Suprapubic skin (tissue), 4 donors: ENCODE measurements at places on chromosomes 6 and 20.

DNA sequence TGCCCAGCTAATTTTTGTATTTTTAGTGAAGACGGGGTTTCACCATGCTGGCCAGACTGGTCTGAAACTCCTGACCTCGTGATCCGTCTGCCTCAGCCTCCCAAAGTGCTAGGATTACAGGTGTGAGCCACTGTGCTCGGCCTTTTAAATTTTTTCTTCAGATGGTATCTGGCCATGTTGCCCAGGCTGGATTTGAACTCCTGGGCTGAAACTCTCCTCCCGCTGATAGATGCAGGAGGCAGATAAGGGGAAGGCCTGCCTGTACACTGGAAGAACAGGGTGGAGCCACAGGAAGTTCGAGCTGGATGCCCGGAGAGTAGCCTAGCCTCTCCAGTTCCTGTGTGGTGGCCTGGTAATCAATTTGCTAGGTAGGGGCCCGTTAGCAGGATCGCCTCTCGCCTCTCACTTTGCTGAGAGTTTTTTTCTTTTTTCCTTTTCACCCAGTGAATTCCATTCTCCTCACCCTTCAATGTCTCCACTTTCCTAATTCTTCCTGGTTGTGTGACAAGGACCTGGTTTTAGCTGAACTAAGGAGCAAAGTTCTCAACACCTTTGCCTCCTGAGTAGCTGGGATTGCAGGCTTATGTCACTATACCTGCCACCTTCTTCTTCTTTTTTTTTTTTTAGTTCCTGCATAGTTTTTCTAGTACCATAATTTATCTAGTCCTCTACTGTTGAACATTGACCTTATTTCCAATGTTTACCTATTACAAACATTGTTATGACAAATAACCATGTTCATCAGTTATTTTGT is 19.4 kb upstream of the ITCH start:
- no peak for DNase-seq

- no peak for DNase-seq
These were observed 11.2 kb downstream of the TFEB start for GRCh38 chr6:41724228-41724580.

- no peak for DNase-seq
These were observed 135.3 kb downstream of the THBS2 start for GRCh38 chr6:169118346-169118830.

DNA sequence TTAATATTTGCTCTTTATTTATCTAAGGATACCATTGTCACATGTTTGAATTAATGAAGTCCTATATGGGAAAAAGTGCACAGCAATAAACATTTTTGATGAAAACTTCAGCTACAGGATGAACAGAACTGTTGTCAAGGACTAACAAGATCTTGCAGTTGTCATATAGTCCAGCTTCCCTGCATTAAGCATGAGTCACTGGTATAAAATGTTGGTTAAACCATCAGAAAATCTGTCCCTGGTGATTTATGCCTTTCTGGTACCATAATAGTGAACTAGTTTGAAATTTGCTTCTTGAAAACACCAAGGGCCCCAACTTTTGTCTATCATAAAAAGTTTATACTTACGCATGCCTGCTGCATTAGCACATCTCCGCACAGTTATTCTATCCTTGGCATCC is 60.4 kb upstream of the RSPO3 start:
- no peak for DNase-seq

DNA sequence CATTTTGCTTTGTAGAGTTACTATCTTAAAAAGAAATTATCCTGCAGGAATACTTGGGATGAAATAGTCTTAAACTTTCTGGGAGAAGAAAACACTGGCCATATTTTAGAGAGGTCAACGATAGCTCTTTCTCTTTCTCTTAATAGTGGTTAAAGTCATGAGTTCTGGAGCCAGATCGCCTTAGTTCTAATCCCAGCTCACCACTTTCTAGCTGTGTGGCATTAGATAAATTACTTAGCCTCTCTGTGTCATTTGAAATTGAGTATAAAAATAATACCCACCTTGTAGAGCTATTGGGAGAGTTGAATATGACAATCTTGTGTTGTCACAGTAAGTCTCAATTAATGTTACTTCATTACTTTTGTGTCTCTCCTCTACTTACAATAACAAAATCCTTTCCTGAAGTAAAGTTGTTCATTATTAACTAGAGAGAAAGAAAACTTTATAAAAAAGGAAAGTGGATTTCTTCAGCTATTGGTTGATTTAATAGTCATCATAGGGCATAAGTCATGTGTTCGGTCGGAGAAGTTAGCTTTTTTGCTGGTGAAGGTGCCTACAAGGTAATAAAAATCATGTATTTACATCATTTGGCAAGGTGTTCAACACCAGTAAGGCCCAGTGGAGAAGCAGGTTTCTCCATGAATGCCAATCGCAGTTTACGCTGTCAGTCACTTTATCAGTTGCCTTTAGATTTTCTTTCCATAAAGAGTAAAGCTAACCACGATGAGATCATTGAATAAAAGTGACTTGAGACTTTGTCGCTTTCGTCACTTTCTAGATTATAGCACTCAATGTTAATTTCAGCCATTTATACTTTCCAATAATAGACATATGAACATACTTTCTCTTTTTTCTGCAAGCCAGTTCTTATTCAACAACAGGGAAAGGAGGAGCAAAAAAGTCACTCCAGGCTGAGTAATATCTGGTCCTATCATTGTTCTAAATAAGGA is 2.0 kb downstream of the NEDD9 start:
- no peak for DNase-seq

- DNase-seq: no peak
These were observed 343.0 kb downstream of the QKI start for GRCh38 chr6:163757520-163757919.

- no peak for DNase-seq
These were observed 2.1 kb upstream of the ARMC2 start for GRCh38 chr6:108846101-108846500.

- DNase-seq: no peak
These were observed 12.9 kb upstream of the WFDC2 start for GRCh38 chr20:45456632-45457031.

GRCh38 chr6:148533309-148534107 is 190.9 kb downstream of the SASH1 start:
- no peak for DNase-seq

DNA sequence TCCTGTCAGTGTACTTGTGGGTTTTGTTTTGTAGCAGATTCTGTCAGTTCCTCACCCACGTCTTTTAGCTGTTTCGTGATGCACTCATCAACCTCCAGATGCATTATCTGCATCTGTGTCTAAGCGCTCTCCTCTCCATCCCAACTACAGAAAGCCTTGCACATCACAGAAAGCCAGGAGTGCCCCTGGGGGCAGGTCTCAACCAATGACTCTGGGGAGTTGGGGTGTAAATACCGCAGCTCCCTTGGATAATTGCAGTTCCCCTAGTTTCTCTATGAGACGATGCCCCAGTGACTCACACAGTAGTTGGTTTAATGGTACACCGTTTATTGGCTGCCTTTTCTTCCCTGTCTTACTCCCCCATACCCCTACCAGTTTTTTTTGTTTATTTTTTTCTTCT is 158.1 kb downstream of the SOX4 start:
- no peak for DNase-seq

DNA sequence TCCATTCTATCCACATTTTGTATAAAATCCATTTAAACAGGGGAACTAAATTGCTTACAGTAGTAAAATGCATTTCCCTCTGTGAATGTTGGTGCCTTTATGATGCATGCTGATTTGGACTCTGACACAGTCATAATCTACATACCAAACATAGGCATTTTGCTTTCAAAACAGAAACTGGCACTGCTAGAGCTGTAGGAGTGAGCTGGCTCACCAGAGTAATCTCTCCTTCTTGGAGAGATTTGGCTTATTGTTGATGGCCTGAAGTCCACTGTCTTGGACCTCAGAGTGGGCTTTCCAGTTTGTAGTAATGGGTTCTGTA is 363.2 kb upstream of the FLRT3 start:
- no peak for DNase-seq

DNA sequence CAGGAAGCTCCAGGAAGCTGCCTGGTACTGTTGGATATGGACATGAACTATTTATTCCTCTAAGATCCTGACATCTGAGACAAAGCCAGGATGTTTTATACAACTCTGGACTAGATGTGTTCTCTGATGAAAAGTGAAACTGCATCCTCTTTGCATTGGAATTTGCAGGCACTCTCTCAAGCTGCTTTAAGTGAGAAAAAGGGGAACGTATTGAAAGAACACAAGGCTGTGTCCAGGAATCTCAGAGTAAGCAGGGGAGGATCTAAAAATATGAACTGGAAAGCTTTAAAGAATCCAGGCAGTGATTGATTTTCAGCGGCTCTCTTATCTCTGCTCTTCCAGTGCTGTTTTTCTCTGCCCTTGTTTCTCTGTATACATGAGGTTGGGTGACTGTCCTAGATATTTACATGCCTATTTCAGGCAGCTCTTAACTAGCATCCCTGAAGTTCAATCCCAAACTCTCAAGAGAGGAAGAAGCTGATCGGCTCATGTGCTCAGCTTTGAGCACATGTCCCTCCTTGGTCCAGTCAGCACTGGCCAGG is 193.8 kb downstream of the PLCB4 start:
- DNase-seq: no peak

- no peak for DNase-seq
These were observed 85.1 kb downstream of the PDE7B start for GRCh38 chr6:135936606-135937005.

DNA sequence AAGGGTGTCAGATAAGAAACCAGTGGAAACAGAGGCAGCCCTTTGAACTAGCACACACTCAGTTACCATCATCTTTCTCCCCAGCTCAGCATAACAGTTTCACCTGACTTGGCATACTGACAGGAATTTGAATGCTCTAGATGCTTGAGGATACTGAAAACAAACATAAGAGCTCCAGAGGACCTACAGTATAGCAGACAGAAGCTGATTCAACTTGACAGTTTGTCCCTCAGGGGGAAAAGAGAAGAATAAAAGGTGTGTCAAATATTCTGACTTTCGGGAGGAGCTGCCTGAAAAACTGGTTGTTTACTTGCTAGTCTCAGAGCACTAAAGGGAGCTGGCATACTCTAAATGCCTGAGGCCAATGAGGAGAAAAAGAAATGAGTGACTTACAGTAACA is 35.1 kb downstream of the EYS start:
- DNase-seq: no peak

- DNase-seq: no peak
These were observed 159.8 kb downstream of the TFAP2C start for GRCh38 chr20:56788671-56789610.

GRCh38 chr20:22523499-22524392 is 60.6 kb downstream of the FOXA2 start:
- DNase-seq: no peak

DNA sequence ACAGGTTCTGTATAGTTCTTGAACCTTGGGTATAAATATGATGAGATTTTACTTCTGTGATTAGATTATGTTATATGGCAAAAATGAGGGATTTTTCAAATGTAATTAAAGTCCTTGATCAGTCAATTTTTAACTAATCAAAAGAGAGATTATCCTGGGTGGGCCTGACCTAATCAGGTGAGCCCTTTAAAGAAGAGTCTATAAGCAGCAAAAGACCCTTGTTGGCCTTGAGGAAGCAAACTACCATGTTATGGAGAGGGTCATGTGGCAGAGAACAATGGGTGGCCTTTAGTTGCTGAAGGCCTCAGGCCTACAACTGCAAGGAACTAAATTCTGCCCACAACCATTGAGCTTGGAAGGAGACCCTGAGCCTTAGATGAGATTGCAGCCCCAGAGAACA is 102.5 kb upstream of the RIPOR2 start:
- DNase-seq: no peak

DNA sequence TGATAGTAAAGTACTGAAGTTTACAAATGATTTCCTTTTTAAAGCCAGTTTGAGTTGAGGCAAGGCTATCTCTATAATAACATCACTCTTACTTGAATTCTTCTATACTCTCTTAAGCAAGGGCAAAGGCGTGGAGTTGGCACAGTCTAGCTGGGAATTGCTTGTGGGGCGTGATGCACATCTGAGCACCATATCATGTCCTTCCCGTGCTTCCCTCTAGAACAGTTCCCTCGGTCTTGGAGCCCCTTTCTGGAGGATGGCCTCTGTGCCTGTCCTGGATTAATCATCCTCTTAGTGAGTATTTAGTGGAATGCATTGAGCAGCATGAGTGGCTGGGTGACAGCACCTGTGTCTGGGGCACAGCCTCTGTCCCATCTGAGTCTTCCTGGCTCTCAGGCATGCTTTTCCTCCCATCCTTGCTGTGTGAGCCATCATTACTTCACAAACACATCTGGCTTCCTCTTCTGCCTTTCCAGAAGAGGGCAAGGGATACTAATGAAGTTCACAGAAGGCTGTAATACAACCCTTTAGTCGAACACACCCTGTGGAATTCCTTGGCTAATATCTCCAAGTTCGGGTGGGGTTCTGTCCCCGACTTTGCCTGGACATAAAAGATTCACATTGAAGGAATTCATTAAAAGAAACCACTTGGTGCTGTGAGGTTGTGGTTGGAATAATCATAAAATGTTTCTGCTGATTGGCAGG is 188.2 kb downstream of the FNDC1 start:
- no peak for DNase-seq
